Activated CD4-positive, alpha-beta T cell treated with anti-CD3 and anti-CD28 coated beads for 4 hours (primary cell): ENCODE measurements at places on chromosomes 6 and 20.

DNA sequence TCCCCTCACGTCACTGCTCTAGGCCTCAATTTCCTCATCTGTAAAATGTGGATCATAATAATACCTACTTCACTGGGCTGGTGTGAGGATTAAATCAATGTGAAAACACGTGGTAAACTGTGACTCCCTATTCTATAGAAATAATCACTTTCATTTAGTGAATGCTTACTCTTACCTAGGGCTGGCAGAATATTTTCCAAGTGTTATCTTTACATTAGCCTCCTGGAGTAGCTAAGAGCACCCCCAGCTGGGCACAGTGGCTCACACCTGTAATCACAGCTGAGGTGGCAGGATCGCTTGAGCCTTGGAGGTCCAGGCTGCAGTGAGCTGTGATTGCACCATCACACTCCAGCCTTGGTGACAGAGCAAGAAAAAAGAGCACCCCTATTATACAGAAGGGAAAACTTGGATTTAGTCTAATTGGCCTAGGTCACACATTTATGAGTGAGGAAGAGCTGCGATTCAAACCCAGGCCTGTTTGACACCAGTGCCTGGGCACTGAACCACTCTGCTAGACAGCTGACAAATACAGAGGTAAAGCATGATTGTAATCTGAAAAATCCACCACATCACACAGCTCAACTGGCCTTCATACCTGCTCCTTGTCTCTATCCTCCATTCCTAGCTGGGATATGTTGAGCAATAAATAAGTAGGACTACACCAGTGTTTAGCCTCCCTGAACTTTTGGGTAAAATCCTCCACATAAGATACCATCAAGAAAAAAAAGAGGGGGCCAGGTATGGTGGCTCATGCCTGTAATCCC lies 1.4 kb upstream of the SNTA1 start:
- peak; percentile 28 for DNase-seq

DNA sequence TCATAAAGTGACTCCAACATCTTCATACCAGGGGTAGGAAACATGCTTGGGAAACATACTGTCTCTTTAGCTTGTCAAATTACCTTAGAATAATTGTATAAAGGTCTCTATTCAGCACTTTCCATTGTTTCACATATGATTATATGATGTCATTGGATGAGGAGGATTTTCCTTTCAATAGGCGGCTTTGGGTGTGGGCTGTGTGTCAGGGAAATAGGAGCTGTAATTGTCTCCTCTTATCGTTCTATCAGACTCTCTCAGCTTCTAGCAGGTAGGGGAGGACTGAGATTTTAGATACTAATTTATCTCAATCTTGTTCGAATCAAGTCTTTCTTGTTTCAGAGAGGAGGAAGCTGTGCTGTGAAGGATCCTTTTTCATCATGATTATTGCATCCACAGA lies 179.4 kb upstream of the OLIG3 start:
- no peak for DNase-seq

DNA sequence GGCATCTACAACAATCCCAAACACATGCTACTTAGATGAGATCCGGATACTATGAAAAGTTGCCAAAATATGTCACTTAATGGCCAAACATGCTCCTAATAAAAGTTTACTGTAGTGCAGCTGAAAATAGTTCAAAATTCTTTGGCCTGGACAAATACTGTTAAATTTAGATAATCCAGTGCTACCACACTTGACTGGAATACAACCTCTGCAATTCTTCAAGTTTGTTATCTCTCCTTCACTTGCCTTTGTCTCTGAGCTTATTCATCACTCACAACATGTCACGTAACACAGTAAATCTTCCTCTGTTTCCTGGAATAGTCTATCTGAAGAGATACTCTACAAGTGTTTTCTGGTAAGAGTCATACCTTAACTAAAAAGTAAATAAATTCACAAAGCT lies 10.5 kb upstream of the PLN start:
- DNase-seq = no peak

- no peak for DNase-seq
Observed at GRCh38 chr6:128743974-128744765, 138.8 kb upstream of the LAMA2 start.

- DNase-seq = no peak
Observed at GRCh38 chr6:91534614-91535013, 947.7 kb upstream of the MAP3K7 start.

DNA sequence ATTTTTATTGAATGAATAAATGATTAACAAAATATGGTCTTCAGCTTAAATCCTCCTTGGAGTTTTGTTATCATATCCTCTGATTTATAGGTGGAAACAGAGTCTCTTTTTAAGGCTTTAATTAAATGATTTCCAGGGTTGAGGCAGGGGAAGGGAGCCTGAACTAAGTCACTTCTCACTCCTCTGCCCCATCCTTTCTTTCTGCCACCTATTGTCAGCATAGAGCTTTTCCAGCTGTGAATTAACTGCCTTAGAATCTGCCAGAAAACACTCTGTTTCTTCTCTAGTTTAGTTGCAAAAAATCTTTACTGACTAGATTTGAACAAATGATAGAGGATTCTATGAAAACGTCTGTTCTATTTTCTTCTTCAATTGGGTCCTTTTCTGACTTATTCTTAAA lies 9.8 kb downstream of the OGFRL1 start:
- DNase-seq = no peak

- DNase-seq = no peak
Observed at GRCh38 chr6:123747515-123747914, 56.1 kb upstream of the NKAIN2 start.

- no peak for DNase-seq
Observed at GRCh38 chr6:169955731-169956437, 204.5 kb downstream of the ERMARD start.

GRCh38 chr6:103081126-103081525 lies 1687.6 kb downstream of the GRIK2 start:
- no peak for DNase-seq

- DNase-seq = no peak
Observed at GRCh38 chr20:37328149-37328945, 17.6 kb upstream of the SRC start.

DNA sequence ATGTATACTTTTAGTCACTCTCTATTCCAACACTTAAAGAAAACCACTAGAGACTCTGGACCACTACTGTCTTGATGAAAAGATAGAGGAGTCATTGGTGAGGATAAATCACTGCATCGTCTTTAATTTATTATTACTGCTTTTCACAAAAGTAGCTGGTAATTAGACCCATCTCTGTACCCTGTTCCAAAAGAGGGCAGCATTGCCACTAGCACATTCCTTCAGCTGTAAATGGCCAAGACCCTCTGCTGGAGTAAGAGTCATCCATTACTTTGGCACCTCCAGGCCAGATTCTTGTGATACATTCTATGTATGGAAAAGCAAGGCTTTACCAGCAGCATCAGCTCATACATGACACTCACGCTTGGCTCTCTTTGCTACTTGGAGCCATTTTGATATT lies 49.5 kb upstream of the PREP start:
- no peak for DNase-seq

DNA sequence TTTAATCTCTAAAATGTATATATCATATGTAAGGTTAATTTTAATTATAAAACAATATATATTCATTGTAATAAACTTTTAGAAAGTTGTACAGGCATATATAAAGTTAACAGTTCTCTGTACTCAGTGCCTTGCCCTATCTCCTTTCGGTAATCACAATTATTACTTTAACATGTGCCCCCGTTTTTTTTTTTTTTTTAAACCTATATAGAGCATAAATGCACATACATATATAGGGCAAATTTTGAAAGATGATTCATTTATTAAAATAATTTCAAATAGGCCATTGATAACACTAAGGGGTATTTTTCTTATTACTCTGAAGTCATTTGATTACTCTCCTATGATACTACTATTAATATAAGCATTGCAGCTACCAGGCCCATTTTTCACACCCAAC lies 1.9 kb downstream of the ASF1A start:
- no peak for DNase-seq

DNA sequence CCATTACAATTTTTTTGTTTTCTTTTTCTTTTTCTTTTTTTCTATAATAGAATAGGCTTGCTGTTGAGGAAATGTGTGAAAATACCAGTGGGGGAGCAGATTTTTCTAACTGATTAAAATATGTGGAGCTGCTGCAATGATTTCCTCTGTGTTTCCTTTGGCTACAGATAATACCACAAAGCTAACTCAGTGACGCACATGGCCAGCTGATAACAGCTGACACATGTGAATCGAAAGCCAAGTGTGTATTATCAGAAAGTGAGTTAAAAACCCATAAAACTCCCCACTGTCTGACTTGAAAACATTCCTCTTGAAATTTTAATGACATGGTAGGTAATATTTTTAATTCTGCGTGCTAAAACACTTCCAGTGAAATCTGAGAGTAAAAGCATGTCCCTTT lies 70.8 kb upstream of the AHI1 start:
- peak; percentile 20 for DNase-seq

GRCh38 chr6:34664256-34664971 lies 32.2 kb downstream of the ILRUN start:
- DNase-seq = no peak

DNA sequence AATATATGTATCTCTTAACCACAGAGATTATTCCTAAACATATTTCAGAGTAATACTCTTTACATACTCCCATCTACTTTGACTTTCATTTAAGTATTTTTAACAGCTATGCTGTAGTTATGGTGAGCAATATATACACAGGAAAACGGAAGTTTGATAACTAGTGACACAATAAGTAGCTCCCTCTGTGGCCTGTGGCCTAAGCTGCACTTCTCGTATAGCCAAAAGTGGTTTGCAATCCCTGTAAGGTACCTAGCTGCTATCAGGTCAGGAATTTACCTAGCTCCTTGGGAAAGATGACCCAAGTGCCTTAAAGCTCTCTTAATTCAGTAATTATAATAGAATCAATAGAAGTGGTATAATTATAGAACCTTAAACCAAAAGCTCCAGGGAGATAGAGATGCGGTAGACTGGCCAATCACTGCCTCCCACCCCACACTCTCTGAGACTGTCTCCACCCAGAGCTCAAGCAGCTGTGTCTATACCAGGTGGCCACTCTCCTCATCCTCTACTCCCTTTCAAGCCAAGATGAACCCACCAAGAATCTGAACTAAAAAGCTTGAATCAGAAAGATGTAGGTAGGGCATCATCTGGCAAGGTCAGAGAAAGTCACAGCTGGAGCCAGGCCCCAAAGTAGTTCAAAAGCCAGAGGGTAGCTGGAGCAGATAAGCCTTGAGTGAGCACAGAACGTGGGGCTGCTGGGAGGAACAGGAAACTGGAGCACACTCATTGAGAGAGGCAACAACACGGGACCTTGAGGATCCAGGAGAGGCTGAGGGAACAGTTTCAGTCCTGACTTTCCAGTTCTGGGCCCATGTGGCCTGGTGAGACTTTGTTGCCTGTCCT lies 84.9 kb upstream of the ASF1A start:
- no peak for DNase-seq

GRCh38 chr6:119308991-119309657 lies 40.4 kb downstream of the MAN1A1 start:
- no peak for DNase-seq

DNA sequence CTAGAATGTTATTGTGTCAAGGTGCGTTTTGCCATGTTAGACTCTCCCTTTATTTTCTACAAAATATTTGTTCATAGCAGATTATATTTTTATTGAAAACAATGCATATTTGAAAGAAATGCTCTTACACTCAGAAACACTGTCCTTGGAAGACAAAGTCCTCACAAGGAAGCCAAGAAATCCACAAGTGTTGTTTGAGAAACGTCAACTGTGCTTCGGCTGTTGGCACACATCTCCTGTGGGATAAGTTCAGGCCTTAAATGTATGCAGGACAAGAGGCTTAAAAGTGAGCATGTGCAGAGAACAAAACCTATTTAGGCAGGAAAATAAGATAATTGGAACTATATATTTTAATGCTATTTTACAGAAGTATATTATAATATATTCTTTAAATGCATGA lies 9.5 kb upstream of the THBD start:
- no peak for DNase-seq

DNA sequence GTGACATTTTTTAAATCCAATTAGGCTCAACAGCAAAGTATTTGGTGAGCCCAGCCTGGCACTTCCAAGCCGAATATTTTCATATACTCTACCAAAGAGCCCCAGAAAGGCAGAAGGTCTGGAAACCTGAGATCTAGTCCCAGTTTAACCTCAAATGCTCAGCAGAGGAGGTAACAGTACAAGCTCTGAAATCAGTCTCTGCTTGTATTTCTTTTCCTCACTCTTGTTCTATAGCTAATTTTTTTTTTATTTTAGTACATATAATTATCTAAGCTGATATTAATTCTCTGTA lies 9.1 kb downstream of the SOD2 start:
- no peak for DNase-seq

GRCh38 chr6:35089935-35090505 lies 51.1 kb downstream of the TCP11 start:
- no peak for DNase-seq

GRCh38 chr6:152846825-152847224 lies 96.2 kb downstream of the VIP start:
- no peak for DNase-seq

DNA sequence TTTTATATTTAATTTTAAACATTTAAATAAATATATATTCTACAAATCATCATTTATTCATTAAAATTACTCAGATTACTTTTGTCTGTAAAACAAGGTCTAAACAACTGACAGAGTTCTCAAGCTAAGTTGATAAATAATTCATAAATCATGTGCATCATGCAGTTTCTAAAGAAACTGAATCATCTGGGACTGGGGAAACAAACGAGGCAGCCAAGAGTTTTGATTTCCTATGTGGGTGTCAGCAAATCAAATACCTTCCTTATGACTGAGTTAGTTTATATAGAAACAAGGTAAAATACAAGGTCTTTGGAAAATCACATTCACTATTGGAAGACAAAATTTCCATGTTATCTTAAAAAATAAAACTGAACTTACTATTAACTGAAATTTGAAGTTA lies 149.9 kb upstream of the BEND6 start:
- no peak for DNase-seq

- DNase-seq = no peak
Observed at GRCh38 chr6:122747573-122747972, 31.9 kb upstream of the FABP7 start.

DNA sequence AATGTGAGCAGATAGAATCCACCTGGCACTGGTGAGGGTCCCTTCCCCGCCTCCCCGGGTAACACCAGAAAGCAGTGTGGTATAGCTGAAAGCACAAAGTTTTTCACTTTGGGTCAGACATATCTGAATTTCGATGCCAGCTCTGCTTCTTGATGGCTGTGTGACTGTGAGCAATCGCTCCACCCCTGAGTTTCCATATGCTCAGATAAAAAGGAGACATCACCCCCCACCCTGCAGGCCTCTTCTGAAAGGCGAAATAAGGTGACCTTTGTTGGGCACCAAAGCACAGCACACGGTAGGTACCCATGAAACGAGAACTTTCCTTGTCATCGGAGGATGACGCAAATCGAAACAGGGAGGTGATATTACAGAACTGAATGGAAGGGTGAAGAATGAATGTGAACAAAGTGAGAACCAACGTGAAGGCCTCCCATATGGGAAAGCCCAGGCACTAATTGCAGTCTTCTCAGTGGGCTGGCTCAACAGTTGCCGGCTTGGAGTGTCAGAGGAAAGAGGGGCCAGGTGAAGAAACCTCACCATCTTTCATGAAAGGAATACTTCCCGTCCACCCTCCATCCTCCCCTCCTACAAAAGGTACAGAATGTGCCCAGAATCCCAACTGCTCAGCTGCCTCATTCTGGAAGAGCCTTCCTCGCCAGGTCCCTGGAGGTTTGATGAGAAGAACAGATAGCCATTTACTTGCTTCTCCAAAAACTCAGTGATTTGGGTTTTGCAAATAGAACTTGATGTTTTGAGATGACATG lies 61.8 kb downstream of the NFATC2 start:
- peak; percentile 55 for DNase-seq
